ENCODE measurements at places on chromosomes 11 and 22. TPM values are rescaled to one million over a fixed set of nuclear protein-coding genes. Genes with fewer than 3 reads are reported as not detected.

RBFOX2 gene
- total RNA-seq: 170 TPM

TMEM191C gene
- total RNA-seq: 1.5 TPM

DYNC2H1 gene
- total RNA-seq: 51.5 TPM

BACE1 gene
- total RNA-seq: 27.8 TPM

TBX10 gene
- total RNA-seq: not detected

All from metanephros (tissue), 2 donors.